CD4-positive, alpha-beta memory T cell (primary cell): ENCODE measurements at places on chromosomes 2 and 18. TPM values are rescaled to one million over a fixed set of nuclear protein-coding genes. Genes with fewer than 3 reads are reported as not detected.

Gene FTCDNL1
- total RNA-seq, result 1.9 TPM

Gene IL1F10
- total RNA-seq, result not detected

Gene IL1RN
- 2.4 TPM for total RNA-seq

Gene MC5R
- not detected for total RNA-seq

Gene MAP3K19
- not detected for total RNA-seq

- DNase-seq, result no peak
Observed at GRCh38 chr18:75809151-75809925, 381.8 kb upstream of the SMIM21 start.

DNA sequence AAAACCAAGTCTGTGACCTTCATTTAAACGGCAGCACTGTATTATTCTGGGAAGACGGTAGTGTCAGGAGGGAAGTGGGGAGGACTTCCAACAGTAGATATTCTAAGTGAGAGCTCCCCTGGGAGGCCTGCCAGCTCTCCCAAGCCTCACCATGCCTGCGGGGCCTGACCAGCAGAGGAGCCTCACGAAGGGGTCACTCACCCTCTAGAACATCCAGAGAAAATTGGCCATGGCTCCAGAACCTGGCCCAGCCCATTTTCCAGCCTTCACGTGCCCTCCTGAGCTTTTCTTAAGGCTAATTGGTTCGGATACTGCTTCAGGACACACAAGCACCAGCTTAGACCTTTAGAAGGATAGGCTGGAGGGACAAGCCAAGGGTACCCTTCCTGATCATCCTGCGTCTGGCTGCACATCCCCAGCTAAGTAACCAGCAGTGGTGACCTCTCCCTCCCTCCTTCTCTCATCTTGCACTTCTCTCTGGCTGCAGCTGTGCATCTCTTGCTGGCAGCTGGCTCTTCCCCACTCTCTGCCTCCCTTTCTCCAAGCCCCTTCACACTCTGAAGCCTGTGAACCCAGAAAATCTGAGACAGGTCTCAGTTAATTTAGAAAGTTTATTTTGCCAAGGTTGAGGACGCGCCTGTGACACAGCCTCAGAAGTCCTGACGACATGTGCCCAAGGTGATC, 120.1 kb upstream of the PKDCC start:
- no peak for DNase-seq

- no peak for DNase-seq
Observed at GRCh38 chr18:23114911-23115310, 20.4 kb upstream of the CABLES1 start.

- no peak for DNase-seq
Observed at GRCh38 chr2:1491751-1492150, 78.5 kb downstream of the TPO start.

DNA sequence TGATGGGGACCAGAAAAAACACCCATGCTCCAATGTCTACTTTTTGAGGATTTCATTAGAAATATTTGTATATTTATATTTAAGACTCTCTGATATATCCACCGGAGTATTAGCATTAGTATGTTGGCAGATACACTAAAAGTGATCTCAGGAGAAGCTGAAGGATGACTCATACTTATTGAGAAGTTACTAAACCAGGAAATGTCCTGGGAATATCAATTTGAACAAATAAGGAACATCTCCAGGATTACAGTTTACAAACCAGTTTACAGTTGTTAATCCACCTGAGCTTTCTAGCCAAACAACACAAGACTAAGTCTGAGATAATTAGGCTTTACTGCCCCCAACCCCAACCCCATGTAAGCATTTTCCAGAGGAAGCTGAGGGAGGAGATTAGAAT, 16.1 kb upstream of the DPP4 start:
- no peak for DNase-seq

DNA sequence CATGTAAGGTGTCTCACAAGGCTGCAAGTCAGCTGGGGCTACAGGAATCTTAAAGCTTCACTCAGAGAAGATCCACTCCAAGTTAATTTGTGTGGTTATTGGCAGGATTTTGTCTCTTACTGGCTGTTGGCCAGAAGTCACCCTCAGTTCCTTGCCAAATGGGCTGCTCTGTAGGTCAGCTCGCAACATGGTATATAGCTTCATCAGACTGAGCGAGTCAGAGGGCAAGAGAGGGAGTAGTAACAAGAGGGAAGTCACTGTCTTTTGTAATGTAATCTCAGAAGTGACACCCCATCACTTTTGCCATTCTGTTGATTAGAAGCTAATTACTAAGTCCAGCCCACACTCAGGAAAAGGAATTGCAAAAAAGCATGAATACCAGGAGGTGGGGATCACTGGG, 119.5 kb downstream of the LRRTM1 start:
- DNase-seq, result no peak

DNA sequence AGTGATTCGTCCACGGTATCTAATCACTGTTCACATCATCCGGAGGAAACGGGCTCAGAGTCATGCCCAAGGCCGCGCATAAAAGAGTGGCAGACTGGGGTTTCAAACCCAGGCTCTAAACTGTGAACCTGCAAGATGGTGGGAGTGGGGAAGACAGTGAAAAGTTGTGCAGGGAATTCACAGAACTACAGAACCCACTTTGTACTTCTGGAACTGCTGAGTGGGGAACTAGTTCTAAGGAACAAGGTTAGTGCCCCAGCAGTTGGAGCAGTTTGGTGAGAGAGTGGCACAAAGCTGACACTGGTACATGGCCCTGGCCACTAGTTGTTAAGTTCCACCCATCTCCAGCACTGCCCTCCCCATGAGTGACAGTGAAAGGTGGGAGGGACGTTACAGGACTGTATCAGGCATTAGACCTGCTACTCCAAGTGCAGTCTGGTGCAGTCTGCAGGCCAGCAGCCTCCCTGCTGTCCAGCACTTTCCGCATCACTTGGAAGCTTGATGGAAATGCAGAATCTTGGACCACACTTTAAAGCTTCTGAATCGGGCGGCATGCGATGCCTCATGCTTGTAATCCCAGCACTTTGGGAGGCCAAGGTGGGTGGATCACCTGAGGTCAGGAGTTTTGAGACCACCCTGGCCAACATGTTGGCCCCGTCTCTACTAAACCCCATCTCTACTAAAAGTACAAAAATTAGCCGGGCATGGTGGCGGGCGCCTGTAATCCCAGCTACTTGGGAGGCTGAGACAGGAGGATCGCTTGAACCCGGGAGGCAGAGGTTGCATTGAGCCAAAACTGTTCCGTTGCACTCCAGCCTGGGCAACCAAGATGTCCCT, 47.3 kb downstream of the C2orf42 start:
- DNase-seq, result peak; percentile 59
